ACHN (cell line): ENCODE measurements at places on chromosomes 2 and 18.

GRCh38 chr2:9638532-9638931 lies 7.7 kb upstream of the YWHAQ start:
- DNase-seq: peak; percentile 88

- DNase-seq: no peak
These were observed 4.2 kb downstream of the FZD5 start for GRCh38 chr2:207765547-207765946.

DNA sequence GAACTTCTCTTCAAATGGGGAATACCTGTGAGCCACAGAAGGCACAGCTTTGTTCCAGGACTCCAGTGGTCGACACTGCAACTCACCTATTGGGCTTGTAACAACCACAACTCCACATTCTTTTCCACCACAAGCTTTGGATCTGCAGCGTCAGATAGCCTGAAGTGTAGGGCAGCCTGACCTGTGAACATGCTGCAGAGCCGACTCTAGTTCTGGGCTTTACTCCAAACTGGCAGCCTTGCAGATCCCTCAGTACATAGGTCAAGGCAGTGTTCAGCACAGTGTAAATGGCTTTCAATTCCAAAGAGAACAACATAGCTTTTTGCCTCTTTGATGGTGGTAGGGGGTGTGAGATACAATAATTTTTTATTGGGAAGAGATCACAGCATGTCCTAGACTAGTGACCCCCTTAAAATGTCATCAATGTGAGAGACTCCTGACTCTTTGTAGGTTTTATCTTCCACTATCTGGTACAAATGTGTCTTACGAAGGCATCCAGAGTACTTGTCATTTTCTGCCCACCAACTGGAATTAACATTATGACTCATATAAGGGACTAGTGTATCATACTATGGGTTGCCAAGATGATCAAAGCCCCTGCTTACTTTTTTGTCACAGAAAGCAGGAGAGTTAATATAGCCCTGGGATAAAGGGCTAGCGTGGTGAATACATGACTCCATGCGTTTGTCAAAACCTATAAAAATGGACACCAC lies 149.8 kb downstream of the COPS8 start:
- DNase-seq: peak; percentile 20

GRCh38 chr2:219001577-219002394 lies 8.6 kb upstream of the CRYBA2 start:
- no peak for DNase-seq

DNA sequence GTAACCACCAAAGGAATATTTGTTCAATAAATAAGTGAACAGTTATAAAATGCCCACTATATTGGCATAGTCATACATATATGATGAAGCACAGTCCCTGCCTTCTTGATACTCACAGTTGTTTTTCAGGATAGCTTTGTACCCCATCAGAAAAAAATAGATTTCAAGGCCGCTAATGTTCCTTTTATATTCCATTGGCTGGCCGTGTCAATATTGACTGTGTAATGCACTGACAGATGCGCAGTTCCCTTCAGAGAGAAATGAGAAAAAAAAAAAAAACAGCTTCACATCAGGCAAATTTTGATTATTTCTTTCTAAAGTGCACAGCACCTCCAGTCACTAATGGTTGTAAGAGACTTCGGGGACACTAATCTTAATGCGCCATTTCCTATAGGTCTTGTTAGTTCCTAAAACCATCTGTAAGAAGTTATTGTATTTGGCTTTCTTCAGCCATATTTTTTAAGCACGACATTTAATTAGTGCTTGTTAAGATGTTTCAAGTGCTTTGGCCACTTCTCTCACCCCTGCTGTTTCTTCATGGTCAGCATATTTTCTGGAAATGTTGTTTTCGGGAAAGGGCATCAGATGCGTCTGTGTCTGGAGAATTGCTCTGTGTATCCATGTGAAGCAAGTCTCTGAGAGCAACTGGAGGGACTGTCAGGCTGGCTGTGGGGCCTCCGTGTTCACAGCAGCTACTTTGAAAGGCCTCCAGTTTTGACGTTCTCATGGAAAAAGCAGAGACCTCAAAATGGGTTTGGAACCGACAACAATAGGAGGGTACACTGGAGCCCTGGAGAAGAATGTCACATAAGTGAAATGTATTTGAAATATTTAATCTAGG lies 378.3 kb downstream of the MTX2 start:
- no peak for DNase-seq

DNA sequence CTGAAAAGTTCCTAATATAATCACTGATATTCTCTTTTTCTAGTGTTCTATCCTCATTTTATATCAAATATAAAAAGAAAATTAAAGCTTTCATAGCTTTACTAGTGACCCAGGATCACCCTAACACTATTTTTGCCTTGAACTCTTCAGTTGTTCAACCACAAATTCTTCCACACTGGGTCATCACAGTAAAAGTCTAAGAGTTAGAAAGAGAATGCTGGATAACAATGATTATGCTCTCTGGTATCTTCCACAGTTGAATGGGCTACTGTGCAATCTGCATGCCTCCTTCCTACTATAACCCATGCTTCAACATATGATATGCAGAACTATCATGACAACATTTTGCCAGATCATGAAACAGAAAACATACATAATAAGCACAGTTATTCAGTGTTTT lies 32.3 kb downstream of the CHN1 start:
- DNase-seq: peak; percentile 92

DNA sequence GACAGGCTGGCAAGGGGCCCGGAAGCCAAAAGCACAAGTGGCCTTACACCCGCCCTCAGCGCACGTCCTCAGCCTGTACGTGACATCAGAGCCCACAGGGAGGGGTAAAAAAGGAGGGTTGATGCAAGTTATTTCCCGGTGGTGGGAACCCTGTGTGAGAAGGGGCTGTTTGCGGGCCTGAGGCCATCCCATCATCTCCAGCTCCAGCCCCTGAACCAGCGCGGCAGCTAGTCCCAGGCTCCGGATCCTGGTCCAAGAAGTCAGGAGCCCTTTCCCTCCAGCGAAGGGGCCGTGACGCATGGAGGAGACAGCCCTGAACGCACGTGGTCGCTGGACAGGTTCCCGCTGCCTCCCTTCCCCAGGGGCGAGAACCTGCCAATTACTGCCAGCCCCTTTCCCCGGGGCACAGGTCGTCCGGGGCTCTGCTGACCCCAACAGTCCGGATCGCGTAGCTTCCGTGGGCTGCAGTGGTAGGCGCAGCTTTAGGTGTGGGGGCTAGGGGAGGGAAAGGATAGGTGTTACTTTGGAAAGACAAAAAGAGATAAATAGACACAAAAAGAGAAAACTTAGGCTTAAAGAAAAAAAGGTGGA lies 1.3 kb upstream of the LRP2 start:
- DNase-seq: no peak

DNA sequence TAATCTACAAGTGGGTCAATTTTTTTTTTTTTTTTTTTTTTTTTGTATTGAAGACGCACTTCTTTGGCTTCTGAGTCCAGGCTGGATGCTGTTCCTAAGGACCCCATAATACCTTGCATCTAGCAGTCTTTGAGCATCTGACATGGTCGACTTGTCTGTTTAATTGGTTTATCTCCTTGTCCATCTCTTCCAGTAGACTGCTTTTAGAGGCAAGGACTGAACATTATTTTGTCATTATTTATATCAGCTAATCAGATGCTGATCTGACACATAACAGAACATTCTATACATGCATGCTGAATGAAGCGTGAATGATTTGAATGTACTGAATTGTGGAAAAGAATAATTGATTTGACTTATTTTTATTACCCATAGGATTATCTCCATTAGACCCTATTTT lies 118.7 kb downstream of the CDH7 start:
- no peak for DNase-seq

GRCh38 chr18:73101977-73102376 lies 234.2 kb upstream of the NETO1 start:
- no peak for DNase-seq

GRCh38 chr2:111045771-111046444 lies 74.8 kb upstream of the BCL2L11 start:
- DNase-seq: no peak

DNA sequence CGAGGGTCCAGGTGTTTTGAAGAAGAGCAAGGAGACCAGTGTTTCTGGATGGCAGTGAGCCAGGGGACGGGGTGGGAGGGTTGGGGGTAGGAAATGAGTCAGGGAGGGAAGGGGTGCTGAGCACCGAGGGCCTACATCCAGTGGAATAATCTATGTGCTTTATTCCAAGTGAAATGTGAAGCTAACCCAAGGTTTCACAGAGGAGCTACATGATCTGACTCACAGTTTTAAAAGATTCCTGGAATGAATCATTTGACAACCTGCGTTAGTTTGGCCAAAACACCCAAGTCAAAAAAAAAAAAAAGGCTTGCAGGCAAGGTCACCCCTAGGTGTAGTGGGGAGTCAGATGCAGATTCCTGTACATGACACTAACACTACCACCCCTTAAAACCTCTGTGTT lies 419.7 kb upstream of the MEX3C start:
- no peak for DNase-seq

GRCh38 chr2:60368456-60368855 lies 185.0 kb downstream of the BCL11A start:
- no peak for DNase-seq

DNA sequence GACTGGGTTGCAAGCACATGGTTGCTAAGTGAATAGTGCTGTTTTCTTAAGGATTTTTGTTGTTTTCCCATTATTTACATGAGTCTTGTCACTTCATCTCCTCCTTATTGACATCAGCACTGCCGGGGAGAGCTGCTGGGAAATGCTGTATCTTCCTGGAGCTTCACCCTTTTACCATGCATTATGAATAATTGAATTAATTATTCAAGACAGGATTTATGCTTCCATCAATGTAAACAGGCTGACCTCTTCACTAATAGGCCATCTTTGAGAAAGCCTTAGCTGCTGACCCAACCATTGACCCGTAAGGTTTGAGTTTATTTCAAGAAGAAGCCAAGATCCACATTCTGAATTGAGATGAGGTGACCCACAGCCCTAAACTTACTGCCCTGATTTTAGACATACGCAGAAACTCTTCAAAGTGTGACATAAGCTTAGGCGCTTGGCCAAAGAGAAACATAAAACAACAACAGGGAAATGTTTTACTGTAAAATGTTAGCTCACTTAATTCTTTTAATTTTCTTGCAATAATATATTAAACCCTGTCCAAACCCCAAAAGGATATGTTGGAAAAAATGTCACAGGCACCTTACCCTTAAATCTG lies 365.5 kb upstream of the SYT4 start:
- no peak for DNase-seq

GRCh38 chr2:19028587-19029375 lies 329.6 kb downstream of the OSR1 start:
- DNase-seq: no peak

DNA sequence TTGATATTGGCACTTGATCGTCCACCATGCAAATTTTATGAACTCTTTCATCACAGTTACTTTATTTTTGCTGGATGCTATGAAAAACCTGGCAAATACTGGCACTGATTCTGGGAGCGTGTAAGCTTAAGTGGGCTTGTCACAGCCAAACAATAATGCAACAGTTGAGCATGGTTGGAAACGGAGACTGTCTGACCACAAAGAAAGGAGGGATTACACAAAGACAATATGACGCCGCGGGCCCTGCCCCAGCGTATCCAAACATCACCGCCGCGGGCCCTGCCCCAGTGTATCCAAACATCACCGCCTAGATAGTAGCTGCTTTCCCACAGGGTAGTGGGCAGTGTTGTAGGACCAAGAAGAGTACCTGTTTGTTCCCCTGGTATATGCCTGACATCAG lies 135.9 kb downstream of the PRPF40A start:
- no peak for DNase-seq

- DNase-seq: peak; percentile 72
These were observed 56.5 kb downstream of the EMX1 start for GRCh38 chr2:72973566-72974435.

DNA sequence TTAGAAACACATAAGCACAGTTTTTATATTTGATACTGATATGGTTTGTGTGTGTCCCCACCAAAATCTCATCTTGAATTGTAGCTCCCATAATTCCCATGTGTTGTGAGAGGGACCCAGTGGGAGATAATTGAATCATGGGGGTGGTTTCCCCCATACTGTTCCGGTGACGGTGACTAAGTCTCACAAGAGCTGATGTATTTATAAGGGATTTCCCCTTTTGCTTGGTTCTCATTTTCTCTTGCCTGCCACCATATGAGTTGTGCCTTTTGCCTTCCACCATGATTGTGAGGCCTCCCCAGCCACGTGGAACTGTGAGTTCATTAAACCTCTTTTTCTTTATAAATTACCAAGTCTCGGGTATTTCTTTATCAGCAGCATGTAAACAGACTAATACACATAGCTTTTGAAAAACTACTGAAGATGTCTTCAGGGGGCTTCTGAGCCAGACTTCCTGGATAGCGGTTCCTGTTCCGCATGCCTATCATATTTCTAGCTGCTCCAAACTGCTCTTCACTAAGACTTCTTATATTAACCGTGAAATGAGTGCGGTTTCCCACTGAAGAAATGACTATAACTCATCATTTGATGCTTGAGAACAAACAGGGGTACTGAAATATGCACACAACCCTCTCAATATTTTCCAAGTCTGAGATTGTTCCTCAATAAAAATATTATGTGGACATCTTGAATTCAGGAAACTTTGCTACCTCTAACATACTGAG lies 75.8 kb downstream of the SPHKAP start:
- DNase-seq: no peak

DNA sequence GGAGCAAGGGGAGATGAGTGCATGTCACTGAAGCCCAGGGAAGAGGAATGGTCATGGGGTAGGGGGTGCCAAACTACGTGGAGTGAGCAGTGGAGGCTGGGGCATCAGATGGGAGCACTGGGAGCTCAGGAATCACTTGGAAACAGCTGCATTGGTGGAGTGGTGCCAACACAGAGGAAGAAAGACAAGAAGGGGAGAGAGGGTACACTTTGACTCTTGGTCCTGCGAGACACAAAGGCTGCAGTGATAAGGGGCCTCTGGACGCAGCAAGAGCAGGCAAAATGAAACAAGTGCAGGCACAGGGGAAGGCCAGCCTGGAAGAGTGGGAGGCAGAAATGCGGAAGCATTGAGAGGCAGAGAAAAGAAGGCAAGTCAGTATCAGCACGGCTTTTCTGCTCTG lies 134.7 kb upstream of the SMIM21 start:
- no peak for DNase-seq

GRCh38 chr2:178283341-178283918 lies 89.1 kb downstream of the OSBPL6 start:
- no peak for DNase-seq

GRCh38 chr2:228540976-228541375 lies 359.5 kb upstream of the SPHKAP start:
- DNase-seq: no peak

GRCh38 chr2:15842758-15843666 lies 97.3 kb upstream of the MYCN start:
- DNase-seq: no peak

DNA sequence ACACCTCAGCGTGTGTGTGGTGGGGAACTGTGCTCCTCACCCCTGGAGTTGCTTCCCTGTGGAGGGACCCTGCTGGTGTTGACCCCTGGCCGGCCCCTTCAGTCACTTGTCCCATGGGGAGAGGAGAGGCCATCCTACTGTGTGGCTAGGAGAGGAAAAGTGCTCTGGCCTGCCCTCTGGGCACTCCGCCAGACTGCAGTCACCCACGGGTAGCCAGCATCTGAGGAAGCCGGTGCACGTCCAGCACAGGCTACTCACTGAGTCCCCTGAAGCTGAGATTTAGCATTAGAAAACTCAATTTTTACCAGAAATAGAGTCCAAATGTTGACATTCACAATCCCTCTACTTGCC lies 211.5 kb upstream of the RAB6C start:
- no peak for DNase-seq

GRCh38 chr18:49016648-49017539 lies 66.1 kb upstream of the SMAD7 start:
- DNase-seq: peak; percentile 91

- no peak for DNase-seq
These were observed 117.6 kb downstream of the ZNF407 start for GRCh38 chr18:74715306-74715705.

- no peak for DNase-seq
These were observed 18.5 kb downstream of the ACKR3 start for GRCh38 chr2:236587861-236588815.
